ENCODE measurements at places on chromosomes 3 and 15.

DNA sequence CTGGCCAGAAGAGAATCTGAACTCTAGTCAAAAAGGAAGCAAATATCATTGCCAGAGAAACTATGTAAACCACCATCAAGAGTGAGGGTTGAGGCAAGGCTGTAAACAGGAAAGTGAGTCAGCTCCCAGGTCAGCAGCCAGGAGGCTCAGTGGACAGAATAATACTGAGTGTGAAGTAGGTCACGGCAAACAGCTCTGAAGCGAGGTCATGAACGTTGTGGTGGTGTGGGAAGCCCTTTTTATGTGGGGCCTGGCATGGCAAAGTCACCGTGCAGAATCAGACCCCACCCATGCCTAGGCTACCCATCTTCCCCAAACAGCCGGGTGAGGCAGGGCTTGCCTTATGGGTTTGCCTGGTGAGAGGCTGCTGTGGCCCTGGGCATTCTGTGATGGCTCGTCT lies 43.9 kb downstream of the THBS1 start:
- peak; percentile 65 for DNase-seq

DNA sequence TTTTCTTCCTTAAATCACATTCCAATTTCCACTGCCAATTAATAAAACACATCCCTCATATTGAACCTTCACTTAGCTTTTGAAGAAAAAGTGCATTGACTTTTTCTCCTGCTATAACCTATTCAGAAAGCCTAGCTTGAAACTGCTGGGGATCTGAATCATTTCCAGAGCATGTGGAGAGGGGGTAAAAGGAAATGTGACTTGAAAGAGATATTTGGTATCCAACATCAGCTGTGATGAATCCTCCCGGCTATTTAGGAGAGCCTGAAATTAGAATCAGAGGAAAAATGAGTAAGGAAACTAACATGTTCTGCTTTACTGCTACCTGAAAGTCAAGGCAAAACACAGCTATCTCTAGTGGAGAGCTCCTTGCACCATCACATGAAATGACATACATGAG lies 2.6 kb upstream of the GNB5 start:
- DNase-seq, result no peak

GRCh38 chr3:140850210-140850955 lies 91.3 kb upstream of the SLC25A36 start:
- DNase-seq, result no peak

DNA sequence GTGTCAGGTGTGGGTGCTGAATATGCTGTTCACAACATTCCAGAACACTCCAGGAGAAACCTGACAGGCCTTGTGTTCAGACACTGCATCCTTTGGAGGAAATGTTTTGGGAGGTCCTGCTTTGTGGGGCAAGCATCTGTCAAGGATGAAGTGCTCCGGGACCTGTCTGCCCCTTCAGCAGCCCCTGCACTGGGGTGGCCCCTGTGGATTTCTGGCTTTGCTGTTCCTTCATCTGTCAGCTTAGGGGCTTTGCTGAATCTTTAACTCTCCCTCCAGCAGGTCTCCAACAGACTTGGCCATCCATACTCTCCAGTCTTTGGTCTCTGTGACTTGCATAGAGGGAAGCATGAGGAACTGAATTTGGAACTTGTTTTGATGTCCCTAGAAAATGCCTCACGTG lies 3.1 kb downstream of the PRR23E start:
- no peak for DNase-seq

- no peak for DNase-seq
Observed at GRCh38 chr3:120706950-120707349, 24.9 kb upstream of the HGD start.

- no peak for DNase-seq
Observed at GRCh38 chr3:11662392-11662990, 18.8 kb upstream of the VGLL4 start.

GRCh38 chr3:99502871-99503270 lies 135.5 kb upstream of the COL8A1 start:
- DNase-seq, result no peak

DNA sequence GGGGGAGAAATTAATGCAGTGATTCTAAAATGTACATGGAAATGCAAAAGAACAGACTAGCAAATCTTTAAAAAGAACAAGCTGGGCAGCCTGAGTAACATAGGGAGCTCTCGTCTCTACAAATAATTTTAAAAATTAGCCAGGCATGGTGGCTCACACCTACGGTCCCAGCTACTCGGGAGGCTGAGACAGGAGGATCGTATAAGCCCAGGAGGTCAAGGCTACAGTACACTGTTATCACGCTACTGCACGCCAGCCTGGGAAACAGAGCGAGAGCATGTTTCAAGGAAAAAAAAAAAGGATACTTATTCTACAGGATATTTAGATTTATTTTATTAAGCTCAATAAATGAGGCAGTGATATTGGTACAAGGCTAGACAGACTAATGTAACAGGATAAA lies 40.9 kb downstream of the STAG1 start:
- DNase-seq, result no peak

DNA sequence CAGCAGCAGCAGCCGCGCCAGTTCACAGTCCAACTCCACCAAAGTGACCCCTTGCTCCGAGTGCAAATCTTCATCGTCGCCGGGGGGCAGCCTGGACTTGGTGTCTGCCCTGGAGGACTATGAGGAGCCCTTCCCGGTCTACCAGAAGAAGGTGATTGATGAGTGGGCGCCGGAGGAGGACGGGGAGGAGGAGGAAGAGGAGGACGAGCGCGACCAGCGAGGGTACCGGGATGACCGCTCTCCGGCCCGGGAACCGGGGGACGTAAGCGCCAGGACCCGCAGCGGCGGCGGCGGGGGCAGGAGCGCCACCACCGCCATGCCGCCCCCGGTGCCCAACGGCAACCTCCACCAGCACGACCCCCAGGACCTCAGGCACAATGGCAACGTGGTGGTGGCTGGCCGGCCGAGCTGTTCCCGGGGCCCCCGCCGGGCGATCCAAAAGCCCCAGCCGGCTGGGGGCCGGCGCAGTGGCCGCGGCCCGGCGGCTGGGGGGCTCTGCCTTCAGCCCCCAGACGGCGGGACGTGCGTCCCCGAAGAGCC lies 224.1 kb upstream of the IL12A start:
- no peak for DNase-seq

GRCh38 chr15:85745023-85745422 lies 49.7 kb downstream of the KLHL25 start:
- no peak for DNase-seq

DNA sequence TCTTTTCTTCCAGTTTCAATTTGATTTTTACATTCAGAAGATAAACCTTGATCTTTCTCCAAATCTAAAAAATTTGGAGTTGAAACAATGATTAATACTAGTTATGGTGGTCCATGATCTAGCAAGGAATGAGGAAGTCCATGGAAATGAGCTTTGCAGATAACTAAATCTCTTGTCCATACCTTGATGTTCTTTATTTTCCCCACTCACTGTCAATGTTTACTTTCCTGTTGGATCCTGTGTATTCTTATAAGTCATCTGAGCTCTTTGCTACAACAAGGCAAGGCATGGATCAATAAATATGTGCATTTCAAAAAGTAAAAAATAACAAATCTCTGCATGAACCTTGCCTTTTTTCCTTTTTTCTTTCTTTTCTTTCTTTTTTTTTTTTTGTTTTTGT lies 6.2 kb upstream of the MYO1E start:
- DNase-seq, result no peak

GRCh38 chr15:65772930-65773329 lies 19.2 kb downstream of the DENND4A start:
- no peak for DNase-seq

DNA sequence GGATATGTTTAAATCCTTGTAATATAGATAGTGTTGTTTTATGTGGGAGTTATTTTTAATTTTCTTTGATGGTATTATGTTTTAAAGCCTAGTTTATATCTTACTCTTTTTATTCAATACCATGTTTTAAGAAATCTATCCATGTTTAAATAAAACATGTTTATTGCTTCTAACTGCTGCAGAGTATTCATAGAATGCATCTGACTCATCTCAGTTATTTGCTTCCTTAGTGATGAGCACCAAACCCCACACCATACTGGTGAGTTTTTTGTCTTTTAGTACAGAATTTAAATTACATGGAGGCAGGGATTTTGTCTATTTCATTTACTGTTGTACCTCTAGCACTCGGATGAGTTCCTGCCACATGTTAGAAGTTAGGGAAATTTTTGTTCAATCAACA lies 209.2 kb downstream of the NSUN3 start:
- DNase-seq, result no peak

GRCh38 chr3:79032686-79033318 lies 735.0 kb downstream of the ROBO1 start:
- DNase-seq, result no peak

DNA sequence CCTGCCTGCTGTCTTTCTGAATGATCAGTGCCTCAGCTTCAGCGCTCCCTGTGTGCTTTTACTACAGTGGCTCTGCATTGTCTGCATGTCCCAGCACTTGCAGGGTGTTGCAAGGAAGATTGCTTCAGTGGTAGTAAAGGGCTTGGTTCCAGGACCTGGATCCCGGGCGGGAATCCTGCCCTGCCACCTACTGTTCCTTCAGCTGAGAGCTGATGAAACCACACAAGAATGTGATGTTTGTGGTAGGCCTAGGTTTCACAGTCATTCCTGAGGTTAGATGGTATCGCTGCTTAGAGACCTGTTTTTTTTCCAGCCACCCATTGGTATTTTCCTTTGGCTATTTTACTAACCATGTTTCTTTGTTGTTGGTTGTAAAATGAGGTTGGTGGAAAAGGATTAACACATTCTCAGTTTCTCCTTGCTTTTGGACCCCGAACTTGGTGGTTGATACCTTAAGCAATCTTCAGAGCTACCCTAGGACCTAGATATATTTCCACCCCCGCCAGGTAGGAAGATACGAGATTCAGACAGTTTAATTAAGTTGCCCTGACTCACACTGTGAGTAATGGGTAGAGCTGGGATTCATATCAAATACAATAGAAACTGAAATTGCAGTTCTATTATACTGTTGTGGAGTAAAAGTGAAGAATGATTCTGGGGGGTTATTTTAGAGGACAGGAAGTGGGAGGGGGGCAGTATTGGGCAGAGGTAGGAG lies 11.4 kb downstream of the GPR87 start:
- DNase-seq, result no peak

GRCh38 chr3:114418107-114418506 lies 124.3 kb downstream of the TIGIT start:
- no peak for DNase-seq

- no peak for DNase-seq
Observed at GRCh38 chr3:55615694-55616295, 128.7 kb upstream of the WNT5A start.

GRCh38 chr3:152177757-152178156 lies 91.0 kb upstream of the MBNL1 start:
- DNase-seq, result no peak

- no peak for DNase-seq
Observed at GRCh38 chr3:134359121-134360010, 14.9 kb downstream of the AMOTL2 start.

DNA sequence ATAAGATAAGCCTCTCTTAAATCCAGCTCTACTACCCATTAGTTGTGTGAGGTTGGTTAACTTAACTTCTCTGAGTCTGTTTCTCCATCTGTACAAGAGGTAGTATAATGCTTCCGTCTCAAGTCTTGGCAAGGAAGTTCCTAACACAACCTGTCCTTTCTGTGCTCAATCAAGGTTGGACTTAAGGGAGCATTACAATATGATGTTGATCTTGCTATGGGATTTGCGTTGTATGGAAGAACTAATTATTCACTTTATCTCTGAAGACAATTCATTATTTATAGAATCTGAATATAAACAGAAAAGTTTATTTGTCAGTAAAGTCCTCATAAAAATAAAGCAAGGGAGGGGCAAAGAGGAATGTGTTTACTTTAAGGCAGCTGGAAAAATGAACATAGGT lies 18.9 kb upstream of the SPTSSB start:
- DNase-seq, result no peak
